Sciatic nerve (tissue), 2 donors: ENCODE measurements at places on chromosomes 5 and 9.

GRCh38 chr9:81671880-81672280, 17.5 kb downstream of the TLE1 start:
- peak; percentile 89 for DNase-seq

GRCh38 chr9:88988796-88989641, 2.2 kb upstream of the S1PR3 start:
- DNase-seq, result no peak

- DNase-seq, result no peak
Observed at GRCh38 chr5:69509212-69509611, 16.6 kb downstream of the OCLN start.

DNA sequence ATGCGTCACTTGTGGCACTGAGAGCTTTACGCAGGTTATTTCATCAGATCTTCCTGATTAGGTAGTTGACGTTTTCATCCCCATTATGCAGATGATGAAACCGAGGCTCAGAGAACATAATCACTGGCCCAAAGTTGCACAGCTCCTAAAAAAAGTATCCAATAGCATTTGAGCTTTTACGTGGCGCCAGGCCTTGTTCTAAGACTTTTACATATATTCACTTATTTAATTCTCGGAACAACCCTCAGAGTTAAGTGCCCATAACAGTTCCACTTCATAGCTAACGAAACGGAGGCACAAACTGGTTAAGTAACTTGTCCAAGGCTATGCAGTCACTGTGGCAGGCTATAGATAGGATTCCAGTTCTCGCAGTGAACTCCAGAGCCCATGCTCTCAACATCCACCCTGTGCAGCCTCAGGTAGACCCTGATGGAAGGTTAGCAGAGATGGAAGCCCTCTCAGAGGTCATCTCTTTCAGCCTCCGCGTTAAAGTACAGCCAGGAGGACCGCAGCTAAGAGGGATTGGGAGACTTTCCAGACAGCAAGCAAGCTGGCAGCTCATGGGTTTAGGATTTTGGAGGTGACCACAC, 39.3 kb downstream of the AMBP start:
- DNase-seq, result no peak
